D721Med (cell line): ENCODE measurements at places on chromosomes 2 and 18.

DNA sequence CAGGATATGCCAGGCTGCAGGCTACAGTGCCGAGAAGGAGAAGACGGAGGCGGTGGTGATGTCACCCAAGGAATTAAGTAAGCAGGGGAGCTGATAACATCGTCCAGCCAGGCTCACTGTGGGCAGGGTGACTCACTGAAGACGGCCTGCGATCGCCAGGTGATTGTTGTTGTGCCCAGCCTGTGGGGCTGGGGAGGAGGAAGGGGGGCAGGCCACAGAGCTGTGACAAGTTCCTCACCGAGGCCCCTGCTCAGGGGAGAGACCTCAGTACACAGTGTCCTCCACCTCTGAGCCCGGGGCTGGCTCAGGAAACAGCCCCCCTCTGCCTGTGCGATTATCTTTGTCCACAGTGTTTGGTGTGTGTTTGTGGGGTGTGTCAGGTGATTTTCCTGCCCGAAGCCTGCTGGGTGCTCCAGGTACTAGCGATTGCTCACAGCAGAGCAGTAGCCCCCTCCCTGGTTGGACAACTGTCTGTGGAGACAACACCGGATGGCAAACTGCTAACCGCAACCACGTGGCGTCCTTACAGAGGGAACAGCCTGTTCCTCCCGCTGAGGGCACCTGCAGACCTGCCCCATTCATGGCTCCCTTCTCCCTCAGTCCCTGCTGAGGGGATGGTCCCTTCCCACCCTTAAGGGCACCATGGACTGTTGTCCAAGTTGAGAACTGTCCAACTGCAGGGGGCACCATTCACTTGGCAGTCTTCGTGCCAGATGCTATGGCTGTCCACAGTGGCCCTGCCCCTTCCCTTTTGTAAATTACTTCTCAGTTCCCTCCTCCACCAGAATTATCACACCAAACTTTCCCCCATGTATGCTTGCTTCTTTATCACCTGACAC is 95.1 kb downstream of the ZFP36L2 start:
- no peak for DNase-seq

GRCh38 chr2:160096409-160096808 is 34.0 kb upstream of the PLA2R1 start:
- no peak for DNase-seq

DNA sequence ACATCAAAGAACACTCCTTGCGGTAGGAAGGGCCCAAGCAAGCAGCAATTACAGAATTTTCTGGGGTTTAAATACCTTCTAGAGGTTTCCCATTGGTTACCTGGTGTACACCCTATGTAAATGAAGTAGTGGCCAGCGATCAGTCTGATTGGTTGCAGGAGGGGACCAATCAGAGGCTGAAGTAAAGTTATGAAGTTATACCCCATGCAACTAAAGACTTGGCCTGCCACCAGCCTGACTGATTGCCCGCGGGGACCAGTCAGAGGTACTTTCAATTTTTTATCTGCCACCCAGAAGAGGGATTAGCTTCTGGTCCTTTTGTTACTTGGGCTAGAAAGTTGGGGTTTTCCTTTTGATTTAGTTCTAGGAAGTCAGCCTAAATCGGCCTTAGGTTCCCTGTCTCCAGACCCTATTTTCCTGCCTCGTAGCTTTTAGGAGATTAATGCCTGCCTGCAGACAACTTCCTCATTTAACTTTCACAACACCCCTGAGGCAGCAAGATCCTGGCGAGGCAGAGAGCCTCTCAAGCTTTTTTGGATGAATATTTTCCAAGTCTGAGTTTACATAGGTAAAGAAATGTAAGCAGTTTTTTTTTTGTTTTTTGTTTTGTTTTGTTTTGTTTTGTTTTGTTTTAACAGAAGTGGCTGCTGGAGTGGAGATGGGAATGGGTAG is 1.5 kb upstream of the DGUOK start:
- no peak for DNase-seq

- no peak for DNase-seq
These were observed 30.6 kb upstream of the DYSF start for GRCh38 chr2:71422786-71423185.

DNA sequence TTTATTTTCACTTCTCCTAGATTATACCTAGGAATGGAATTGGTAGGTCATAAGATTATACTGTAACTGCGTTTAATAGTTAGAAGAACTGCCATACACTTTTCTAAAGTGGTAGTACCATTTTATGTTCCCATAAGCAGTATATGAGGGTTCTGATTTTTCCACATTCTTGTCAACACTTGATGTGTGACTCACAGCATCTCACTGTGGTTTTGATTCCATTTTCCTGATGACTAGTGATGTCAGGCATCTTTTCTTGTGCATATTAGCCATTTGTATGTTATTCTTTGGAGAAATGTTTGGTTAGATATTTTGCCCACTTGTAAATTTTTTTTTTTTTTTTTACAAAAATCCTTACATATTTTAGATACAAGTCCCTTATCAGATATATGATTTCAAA is 2.3 kb downstream of the DCAF17 start:
- DNase-seq: no peak

GRCh38 chr2:149261692-149262091 is 68.7 kb upstream of the LYPD6 start:
- no peak for DNase-seq

DNA sequence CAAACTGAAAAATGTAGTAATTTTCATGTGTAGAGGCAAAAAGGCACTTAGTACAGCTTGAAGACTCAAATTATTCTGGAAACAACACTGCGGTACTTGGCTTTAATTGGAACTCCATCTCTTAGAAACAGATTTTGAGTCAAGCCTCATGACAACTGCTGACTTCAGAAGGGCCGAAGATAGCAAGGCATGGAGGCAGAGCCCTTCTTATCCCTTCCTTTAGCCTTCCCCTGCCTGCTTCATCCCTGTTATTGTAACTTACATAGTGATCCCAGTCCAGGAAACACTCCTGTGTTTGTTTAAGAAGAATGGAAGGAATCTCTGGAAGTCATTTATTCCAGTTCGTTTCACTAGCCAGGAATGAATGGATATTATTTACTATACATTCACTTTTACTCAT is 110.9 kb upstream of the FAM98A start:
- DNase-seq: no peak

DNA sequence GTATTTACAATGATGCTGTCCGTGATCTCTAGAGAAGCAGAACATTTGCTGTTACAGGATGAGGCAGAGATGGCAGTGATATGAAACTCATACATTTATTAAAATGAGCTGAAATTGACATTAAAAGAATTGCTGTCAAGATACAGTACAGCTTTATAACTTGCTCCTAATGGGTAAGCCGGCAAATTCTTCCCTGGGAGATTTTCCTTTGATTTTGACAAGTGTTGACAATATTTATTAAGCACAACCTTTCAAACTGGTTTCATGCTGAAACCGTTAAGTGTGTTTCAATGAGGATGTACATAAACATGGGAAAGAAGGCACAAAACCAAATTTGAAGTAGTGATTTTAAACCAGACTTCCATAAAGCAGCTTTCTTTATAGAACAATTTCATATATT is 45.5 kb downstream of the SPHKAP start:
- no peak for DNase-seq

DNA sequence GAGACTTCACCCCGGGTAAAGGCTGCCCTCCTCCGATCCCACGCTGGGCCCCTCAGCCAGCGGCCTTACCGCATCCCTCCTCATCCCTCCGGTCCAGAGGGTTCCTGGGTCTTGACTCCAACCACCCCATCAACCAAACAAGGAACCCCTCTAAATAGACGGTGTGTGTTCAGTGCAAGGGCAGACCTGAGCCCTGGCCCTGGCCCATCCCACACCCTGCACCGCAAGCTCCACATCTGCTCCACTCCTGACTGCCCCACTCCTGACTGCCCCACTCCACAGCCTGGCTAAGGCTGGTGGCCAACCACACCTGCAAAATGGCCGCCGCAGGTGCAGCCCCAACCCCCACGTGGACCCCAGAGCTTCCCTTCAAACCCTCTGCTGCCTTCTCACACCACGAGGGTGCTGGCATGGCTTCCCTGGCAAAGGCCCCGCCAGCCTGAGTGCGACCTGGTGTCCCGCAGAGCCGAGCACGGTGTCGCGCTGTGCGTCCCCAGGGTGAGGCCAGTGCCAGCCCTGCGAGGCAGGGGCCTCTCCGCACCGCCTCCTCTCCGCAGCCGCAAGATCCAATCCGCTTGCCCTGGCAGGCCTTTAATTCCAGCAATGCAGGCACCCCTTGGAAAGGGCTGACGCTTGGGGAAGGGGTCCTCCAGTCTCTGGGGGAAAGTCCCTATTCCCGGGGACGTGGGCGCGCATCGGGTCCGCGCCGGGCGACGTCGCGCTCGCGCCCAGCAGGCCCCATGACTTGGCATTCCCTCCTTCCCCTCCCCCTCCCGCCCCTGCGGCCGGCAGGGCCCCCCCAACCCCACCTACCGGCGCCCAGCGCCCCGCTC is 1.5 kb downstream of the KIF1A start:
- DNase-seq: no peak

DNA sequence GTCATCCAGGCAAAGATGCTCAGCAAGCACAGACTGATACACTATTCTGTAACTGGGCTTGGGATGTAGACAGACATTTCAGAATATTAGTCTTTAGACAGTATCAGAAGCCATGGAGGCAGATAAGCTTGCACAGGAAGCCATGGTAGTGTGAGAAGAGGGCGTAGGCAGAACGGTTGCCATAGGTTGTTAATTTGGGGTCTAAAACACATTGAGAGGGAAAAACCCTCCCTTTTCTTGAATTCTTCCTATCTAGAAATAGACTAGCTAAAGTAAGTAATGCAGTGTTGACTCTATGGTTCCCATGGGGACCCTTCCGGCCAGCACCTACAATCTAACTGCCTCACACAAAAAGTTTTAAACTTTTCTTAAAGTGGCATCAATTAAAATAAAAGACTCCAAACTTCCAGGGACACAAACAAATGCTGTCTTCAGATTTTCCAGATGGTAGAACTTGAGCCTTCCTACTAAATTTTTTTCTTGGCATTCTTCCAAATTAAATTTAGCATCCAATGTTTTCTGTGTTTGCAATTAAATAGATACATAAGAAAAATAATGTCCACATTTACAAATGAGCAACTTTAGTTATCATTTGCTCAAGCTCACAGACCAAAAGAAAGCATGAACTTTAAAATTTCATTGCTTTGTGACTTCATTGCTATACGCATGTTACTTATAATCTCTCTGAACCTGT is 1.9 kb downstream of the PRKRA start:
- no peak for DNase-seq

DNA sequence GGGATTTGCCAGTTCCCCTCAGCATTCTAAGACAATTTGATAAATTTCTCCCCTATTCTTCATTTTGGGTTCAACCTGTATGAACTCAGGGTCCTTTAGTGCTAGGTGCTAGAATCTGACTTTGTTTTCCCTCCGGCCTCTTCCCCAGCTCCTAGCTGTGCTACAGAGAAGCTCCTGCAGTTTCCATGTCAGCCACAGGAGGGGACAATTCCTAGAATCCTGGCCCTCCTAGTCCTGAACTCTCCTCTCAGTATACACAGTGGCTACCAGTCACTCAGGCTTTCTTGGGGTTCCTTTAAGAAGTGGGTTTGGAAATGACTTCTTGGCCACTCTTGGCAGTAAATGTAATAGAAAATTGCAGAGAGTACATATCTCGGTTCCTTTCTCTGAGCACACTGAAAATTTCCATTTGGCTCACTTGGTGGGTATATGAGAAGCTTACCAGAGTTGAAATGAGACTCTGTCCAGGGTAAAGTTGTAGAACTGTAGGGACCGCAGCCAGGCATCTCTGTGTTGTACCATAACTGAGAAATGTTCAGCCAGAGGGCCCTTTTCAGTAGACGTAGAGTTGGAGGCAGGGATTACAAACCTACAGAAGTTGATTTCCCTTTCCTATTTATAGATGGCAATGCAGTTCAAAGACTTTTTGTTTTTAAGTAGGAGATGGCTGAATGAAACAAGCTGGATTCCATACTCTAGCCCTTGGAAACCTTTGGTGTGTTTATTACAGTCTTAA is 5.0 kb upstream of the CHST10 start:
- no peak for DNase-seq

DNA sequence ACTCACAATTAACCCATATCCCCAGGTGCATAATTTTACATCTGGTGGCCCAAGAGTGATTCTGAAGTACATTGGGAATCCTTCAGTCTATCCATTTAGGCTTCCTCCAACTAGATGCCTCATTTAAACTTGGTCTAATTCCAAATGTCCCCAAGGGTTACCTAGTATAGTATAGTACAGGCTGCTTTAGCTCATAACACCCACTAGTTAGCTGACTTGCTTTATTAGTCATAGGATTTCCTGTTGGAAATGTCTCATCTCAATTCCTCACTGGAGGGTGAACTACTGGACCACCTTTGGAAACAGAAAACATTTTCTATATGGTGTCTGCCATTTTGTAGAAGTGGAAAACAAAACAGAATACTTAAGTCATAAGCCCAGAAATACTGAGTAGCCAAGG is 202.5 kb upstream of the SESTD1 start:
- no peak for DNase-seq

- no peak for DNase-seq
These were observed 23.3 kb downstream of the PLEK start for GRCh38 chr2:68388358-68388757.

- no peak for DNase-seq
These were observed 80.9 kb upstream of the GALNT5 start for GRCh38 chr2:157176602-157177001.

- no peak for DNase-seq
These were observed 3.5 kb upstream of the RNU4ATAC start for GRCh38 chr2:121527009-121527682.

GRCh38 chr2:71446505-71446904 is 6.9 kb upstream of the DYSF start:
- DNase-seq: no peak

DNA sequence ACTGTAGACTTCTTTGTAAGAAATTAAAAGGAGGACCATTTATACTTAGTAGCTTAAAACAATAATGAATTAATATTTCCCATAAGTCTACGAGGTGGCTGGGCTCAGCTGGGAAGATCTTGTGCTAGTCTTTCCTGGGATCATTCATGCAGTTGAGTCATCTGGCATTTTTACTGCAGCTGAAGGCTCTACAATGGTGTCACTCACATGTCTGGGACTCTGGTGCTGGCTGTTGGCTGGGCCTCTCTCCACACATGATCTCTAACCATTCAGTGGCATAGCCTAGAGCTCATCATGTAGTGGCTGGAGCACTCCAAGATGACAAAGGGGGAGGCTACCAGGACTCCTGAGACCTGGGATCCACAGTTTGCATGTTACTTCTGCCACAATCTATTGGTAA is 35.5 kb downstream of the CLASP1 start:
- no peak for DNase-seq

- no peak for DNase-seq
These were observed 435.1 kb upstream of the HS6ST1 start for GRCh38 chr2:128753800-128754199.

DNA sequence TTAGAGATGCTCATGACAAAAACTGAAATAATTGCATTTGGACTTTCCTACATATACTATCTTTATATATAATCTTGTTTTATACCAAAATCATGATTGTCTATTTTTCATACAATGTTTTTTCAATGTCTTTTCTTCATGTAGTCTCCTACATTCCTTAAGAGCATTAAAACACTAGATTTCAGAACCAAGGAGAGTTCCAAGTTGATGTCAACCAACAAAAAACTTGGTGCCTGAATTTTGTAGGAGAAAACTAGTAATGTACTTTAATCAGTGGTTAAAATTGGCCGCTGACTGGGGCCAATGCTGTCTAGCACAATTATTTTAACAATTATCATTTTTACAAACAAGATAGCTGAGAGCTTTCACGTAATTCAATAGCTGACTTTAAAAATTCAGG is 678.8 kb downstream of the DCC start:
- no peak for DNase-seq

- DNase-seq: no peak
These were observed 5.8 kb downstream of the ANKRD53 start for GRCh38 chr2:70984228-70984575.
